Activated T-cell treated with anti-CD3 and anti-CD28 coated beads, Interleukin-2, amount 50 U/mL, for 4 hours (primary cell): ENCODE measurements at places on chromosomes 2 and 18. TPM values are rescaled to one million over a fixed set of nuclear protein-coding genes. Genes with fewer than 3 reads are reported as not detected.

CABYR gene
- 0.98 TPM for total RNA-seq

NYAP2 gene
- 0.11 TPM for total RNA-seq

RIT2 gene
- not detected for total RNA-seq

AMMECR1L gene
- 16.7 TPM for total RNA-seq

SOX11 gene
- not detected for total RNA-seq

HOXD10 gene
- not detected for total RNA-seq

C1QL2 gene
- not detected for total RNA-seq

PLCD4 gene
- total RNA-seq, result 0.05 TPM

- peak; percentile 11 for DNase-seq
Observed at GRCh38 chr2:160918906-160919503, 241.2 kb upstream of the TANK start.

DNA sequence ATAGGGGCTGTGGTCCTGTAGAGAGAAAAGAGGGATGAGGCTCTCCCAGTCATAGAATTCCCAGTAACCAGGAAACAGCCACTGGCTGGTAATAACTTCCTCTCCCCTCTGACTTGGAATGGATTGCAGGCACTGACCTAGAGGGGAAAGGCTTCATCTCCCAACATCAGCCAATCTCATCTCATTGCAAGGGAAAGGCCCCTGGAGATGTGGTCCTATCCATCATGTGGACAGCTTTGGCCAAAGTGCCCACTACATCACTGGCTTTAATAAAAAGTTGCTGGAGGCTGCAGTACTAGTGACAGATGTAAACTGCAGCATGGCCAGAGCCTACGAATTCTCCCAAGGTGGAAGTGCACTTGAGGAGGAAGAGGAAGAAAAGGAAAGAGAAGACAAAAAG is 820.5 kb upstream of the CELF4 start:
- DNase-seq, result no peak

- no peak for DNase-seq
Observed at GRCh38 chr18:32470460-32470713, 295 bp downstream of the GAREM1 start.

- DNase-seq, result peak; percentile 15
Observed at GRCh38 chr2:64751286-64752260, 97.9 kb upstream of the SERTAD2 start.

DNA sequence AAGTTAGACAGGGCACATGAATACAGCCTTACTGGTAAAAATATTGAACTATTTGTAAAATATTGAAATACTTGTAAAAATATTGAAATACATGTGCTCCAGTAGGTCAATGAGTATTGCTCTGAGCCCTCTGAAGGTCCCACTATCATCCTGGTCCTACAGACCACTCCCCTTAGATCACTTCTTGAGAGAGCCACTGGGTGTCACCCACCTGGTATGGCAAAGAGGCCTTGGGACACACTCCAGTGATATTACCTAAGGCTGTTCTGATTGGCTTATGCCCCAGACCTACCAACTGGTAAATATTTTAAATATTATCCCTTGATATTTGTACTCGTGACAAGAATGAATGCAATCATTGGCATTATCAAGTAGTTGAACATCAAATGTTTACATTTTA is 5.0 kb downstream of the THSD7B start:
- no peak for DNase-seq

- no peak for DNase-seq
Observed at GRCh38 chr18:48892146-48892855, 58.5 kb downstream of the SMAD7 start.

GRCh38 chr2:155690785-155691184 is 641.7 kb downstream of the NR4A2 start:
- DNase-seq, result no peak

- no peak for DNase-seq
Observed at GRCh38 chr2:196329959-196330358, 158.6 kb upstream of the STK17B start.

DNA sequence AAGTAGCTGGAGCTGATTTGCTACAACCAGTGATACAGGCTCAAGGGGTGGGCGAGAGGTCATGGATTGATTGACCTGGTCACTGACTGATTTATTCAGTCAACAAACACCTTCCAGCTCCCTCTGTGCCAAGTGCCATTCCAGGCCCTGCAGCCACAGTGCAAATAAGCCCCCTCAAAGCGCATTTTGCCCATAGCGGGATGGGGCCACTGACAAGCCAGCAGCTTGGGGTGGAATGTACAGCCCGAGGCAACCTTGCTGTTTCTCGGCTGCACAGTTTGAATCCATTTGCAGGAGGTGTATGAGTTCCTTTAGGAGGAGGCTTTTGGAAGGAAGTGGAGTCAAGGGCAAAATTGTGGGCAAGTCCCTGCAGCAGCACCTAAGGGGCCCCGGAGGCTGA is 235.2 kb downstream of the TPGS2 start:
- DNase-seq, result no peak

DNA sequence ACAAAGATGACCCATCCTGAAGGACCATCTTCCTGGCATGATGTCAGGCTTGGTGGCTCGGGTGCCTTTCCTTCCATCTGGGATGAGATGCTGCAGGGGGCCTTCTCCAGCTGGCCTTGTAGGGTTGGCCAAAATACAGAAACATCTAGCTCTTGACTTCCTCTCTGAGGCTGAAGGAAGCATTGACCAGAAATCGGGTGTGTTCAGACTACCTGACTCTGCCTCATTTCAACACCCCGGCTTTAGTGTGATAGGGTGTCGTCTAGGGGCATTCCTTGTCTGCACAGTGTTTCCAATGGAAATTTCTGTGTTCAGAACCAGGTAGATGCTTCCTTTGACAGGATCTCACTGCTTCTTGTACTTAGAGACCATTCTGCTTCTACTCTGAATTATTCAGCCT is 115.7 kb upstream of the SPRED2 start:
- no peak for DNase-seq

DNA sequence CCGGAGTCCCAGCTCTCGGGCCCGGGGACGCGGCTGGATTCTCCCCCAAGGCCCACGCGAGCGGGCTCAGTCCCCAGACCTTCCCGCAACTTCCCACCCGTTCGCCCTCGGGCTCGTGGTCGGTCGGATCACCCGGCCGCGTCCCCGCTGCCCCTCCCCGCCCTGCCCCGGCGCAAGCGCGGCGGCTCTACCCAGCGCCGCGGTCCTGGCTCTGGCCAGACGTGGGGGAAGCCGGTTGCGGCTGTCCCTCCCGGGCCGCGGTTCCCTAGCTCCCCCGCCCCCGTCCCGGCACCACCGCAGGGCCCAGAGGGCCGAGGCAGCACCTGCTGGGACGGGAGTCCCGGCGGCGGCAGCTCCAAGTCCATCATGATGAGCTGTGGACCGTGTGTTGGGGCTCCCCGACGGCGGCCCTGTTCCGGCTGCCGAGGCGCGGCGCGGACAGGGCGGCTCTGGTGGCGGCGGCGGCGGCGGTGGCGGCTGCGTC is 276 bp downstream of the NFE2L2 start:
- DNase-seq, result peak; percentile 14

DNA sequence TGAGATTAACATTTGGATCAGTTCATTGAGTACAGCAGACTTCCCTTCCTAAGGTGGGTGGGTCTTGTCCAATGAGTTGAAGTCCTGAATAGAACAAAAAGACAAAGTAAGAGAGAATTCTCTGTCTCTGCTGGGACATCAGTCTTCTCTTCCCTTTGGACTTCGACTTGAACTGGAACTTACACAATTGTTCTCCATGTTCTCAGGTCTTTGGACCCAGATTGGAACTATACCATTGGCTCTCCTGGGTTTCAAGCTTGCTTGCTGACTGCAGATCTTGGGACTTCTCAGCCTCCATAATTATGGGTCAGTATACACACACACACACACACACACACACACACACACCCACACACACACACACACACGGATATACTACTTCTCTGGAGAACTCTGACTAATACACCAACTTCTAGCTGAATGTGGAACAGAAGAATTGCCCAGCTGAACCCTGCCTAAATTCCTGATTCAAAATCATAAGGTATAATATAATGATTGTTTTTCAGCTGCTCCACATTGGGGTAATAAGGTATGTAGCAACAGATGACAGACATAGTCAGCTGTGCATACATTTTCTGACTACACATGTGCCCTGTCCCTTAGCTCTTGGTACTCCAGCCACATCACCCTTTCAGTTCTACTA is 214.0 kb downstream of the TGIF1 start:
- DNase-seq, result no peak

- no peak for DNase-seq
Observed at GRCh38 chr2:19990416-19990728, 467 bp upstream of the WDR35 start.

- no peak for DNase-seq
Observed at GRCh38 chr2:60518567-60518966, 34.9 kb downstream of the BCL11A start.

- no peak for DNase-seq
Observed at GRCh38 chr2:210617732-210618330, 61.4 kb downstream of the CPS1 start.

DNA sequence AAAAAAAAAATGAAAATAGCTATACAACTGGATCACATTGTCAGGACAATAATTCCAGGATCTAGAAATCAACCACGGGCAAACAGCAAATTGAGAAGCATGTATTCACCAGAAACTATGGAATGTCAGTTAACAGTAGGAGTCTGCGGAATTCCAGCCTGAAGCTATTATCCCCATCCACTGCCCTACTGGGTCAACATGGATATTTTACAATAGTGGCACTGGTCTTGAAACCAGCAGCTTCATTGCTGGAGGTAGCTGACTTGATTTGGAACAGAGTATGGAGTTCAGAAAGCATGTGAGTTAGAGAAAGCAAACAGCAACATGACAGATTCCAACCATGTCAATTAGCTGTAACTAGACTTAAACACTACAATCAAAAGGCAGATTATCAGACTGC is 55.7 kb upstream of the PDE1A start:
- DNase-seq, result no peak

DNA sequence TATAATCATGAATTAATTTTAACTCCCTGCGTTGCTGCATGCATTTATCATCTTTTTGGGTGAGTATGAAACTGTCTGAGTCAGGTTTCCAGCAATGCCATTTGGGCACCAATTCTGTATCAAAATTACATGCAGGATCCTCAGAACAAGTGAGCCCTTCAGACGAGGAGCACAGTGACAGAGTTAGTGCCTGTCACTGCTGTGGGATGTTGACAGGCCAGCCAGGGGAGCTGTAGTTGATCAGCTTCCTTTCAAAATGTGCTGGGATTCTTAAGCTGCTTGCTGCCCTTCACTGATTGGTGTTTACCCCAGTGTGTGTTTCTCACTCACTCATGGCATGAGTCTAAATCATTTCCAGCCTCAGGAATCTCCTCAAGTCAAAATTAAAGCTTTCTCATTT is 109.2 kb downstream of the TPGS2 start:
- DNase-seq, result no peak

- peak; percentile 55 for DNase-seq
Observed at GRCh38 chr2:26846334-26847306, 1.3 kb upstream of the DPYSL5 start.
